Stimulated activated CD8-positive, alpha-beta memory T cell treated with anti-CD3 and anti-CD28 coated beads, Interleukin-4, amount 100 ng/mL, for 1 hour (primary cell): ENCODE measurements at places on chromosomes 7 and 10.

DNA sequence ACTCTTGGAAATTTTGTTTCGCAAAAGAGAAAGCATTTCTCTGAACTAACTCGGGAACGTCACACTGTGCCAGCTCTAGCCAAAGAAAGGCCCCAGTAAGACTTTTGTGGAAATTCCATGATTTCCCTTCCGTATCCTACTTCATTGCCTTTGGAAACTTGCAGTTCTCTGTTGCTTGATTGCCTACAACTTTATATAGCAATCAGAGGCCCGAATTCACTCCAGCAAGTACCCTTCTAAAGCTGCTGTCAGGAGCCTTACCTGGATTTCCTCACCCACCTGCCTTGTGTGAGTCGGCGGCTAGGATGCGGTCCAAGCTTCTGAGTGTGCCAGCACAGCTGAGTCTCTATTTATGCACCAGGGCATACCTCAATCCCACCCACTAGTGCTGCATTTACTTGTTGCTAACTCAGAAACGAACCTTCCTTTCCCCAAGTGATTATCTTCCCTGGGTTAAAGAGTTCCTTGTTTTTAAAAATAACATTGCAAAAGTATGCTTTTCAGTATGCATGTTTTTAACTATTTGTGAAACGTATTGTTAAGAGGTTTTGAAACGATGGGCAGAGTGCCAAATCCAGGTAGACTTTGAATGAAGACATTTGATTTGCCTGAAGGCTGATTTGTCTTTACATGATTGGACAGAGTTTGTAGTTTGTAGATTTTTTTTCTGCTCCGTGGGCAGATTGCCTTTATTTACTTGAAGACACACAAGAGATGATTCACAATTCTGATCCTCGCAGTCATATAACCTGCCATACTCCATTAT lies at the start of gene AGR2:
Gene AGR2, minus strand, starts transcription at position 326 of the 766 bp plus-strand sequence. CDS start 3,203 bp downstream, outside the sequence.
- no peak for DNase-seq

- DNase-seq: no peak
Observed at GRCh38 chr7:39407723-39408122, 158.5 kb upstream of the YAE1 start.

DNA sequence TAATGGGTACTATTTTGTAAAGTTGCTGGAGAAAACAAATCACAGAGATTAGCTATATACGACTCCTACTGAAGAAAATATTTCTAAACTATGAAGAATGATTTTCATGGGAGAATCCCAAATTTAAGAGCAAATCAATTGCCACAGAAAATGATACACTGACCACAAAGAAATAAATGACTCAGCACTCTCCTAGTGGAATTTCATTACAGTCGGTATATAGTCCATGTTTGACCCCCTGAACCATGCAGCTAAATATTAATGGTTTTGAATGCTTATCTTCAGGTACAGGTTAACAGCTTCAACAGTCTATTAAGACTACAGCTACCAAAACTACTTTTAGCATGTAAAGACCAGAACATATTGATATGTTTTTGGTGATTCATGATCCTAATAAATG lies 65.0 kb downstream of the IDE start:
- DNase-seq: no peak

- no peak for DNase-seq
Observed at GRCh38 chr7:20797462-20798080, 10.9 kb upstream of the SP8 start.

DNA sequence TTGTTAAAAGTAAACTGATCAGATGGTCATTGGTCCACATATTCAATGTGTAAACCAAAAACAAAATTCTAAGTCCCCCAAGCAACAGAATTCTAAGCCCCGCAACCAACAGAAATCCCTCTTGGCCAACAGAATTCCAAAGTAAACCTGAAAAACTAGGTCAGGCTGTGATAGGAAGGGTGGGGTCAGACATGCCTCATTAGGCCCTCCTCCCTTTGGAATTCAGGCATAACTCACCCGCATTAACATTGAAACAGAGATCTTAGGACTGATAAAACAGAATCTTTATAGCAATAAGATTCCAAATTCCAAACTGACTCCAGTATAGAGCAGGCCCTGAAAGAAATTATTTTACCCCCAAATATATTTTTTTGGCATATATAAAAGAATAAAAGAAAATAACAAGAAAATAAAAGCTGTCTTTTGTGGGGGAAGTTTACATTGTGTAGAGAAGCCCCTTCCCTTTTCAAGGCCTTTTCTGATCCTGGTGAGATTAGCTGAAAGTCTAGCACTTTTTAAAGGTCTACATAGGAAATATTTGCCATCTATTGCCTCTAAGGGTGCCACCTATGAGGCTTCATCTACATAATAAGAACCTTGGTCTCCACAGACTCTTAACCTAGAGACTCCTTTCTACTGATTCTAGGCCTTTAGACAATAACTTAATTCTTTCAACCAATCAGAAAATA lies 30.5 kb downstream of the GNAT3 start:
- no peak for DNase-seq

DNA sequence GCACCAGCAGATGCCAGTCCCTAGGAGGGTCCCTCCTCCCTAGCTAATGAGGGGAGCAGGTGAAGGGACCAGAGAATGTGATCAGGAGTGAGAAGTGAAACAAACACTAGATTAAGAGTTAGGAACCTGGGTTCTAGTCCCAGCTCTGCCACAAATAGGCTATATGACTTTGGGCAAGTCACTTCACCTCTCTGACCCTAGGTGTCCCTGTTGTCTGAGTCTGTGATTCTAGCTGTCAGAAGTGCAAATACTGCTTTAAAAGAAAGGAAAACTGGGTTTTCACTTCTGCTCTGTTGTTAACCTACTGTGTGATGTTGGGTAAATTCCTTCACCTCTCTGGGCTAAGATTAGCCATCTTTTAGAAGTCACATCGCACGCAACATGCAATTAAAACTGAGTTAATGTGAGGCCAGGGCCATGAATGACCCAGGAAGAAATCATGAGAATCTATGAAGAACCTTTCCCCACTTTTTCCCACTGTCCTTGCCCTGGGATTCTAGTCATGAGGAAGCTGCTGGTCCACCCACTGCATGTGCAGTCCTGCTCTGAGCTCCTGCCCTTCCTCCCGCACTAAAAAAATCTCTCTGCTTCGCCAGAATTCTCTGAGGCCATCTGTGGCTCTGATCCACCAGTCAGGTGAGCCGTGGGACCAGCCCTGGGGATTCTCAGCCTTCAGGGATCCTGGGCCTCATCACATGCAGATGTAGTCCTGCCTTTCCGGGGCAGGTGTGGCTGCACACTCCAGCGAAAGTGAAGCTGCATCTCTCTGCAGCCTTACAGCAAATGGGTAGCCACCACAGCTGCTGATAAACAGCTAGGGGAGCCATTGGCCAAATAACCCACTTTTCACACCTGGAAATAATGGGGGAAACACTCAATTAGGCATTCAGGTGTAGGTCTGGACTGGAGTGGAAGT lies 181.7 kb downstream of the PLXNA4 start:
- no peak for DNase-seq

DNA sequence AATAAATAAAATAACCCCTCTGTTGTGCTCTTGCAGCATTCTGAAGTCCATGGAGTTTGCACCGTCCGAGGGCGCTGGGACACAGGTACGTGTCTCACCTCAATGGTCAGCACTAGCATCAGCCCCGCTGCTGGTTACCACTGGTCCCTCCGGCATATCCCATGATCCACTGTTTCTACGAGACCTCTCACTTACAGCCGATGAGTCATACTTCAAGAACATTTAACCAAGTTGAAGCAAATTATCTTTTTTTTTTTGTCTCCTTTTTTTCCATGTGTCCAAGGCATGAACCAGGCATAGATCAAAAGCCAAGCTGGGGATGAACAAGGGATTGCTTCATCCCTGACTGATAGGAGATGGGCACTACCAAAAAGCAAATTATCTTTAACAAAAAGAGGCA lies 92.9 kb upstream of the SH2B2 start:
- DNase-seq: no peak

DNA sequence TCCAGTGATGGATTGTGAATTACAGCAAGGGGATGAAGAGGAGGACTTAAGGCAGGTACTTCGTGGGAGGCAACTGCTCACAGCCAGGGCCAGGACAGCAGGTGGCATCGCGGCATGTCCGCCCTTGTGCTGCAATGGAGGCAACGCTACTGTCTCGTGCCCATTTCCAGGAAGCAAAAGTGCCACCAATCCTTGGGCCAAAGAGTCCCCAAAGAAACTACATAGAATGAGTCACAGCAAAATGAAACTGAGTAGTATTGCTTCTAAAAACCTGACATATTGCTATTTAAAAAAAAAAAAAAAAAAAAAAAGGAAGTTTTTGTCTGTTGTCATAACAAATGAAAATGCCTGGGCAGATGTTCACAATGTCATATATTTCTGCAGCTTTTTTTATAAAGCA lies 46.6 kb downstream of the RSU1 start:
- no peak for DNase-seq

DNA sequence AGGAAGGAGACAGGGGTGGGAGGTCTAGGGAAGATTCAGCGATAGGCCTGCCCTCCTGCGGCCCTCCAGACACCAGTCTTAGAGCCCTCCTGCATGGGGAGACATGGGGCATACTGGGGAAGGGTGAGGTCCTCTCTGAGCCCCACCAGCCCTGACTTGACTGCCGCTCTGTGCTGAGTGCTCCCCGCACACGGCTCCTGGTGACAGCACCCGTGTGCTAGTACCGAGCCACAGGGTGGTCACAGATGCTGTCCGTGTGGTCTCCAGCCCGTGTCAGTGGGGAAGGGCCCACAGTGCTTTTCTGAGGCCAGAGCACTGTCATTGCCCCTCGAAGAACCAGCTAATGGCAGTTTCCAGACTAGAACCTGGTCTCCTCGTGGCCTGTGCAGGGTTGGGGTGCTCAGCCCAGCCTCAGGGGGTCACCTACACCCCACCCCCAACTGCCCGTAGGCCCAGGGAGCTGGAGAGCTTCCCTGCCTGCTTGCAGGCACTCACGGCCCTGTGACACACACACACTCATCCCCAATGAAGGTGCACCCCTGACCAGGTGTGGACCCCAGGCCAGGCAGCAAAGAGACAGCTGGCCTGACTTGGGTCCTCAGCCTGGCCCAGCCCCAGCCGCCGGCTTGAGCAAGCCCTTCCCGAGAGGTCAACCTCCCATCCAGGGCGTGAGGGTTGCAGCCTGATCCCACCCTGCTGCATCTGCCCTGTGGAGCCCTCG lies 86.0 kb upstream of the RET start:
- no peak for DNase-seq

DNA sequence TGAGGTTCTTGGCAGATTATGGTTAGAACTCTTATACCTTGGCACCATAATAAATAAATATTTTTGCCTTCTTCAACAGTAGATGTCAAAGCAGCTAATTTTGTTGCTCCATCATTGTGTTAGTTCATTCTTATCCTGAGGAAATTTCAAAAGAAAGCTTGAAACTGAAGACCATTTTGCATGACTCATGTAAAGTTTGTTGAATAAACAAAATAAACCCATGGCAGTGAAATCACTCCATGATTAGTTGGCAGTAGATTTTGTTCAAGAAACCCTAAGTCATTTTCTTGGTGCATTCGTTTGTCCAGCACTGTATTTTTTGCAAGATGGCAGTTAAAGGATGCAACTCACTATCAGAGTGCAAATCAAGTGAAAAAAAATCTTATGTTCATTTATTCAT lies 91.6 kb downstream of the HECW1 start:
- no peak for DNase-seq

DNA sequence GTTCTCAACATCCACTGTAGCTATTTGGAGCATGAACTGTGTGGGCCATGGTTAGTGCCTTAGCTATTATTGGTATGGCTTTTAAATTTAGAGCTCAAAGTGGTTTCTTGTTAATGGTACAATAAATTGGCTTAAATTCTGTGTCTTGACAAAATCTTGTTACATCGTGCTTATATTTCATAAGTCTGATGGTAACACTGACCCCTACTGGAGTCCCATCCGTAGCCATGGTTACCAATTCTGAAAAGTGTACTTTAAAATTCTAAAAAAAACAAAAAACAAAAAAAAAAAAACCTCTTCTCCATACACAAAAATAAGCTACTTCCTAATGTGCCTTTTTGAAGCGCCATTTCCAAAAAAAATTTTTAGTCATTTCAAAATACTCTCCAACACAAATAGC lies 6.4 kb upstream of the RPP30 start:
- DNase-seq: no peak

GRCh38 chr10:127579640-127580039 lies 30.5 kb downstream of the NPS start:
- DNase-seq: no peak

- no peak for DNase-seq
Observed at GRCh38 chr7:96400001-96400400, 78.1 kb upstream of the SLC25A13 start.

- DNase-seq: no peak
Observed at GRCh38 chr7:47751043-47751442, 169.1 kb upstream of the TNS3 start.

- DNase-seq: no peak
Observed at GRCh38 chr7:118298771-118299170, 74.3 kb downstream of the ANKRD7 start.

GRCh38 chr7:115005251-115005650 lies 83.4 kb downstream of the MDFIC start:
- no peak for DNase-seq

DNA sequence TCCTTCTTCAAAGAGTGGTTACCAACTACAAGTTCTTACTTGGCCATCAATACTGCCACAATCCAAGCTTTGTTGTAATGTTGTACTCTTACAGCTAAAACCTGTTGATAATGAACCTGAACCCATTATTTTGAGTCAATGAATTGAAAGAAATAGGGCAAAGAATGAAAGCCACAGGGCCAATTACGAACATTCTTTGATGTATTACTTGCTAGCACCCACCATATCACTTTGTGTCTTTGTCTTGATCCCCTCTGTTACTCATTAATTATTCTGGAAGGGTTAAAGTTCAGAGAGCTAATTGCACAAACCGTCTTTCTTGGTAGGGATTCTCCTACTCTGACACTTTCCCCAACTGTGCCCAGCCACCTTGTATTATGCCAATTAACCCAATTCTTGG lies 53.2 kb upstream of the TFEC start:
- no peak for DNase-seq

DNA sequence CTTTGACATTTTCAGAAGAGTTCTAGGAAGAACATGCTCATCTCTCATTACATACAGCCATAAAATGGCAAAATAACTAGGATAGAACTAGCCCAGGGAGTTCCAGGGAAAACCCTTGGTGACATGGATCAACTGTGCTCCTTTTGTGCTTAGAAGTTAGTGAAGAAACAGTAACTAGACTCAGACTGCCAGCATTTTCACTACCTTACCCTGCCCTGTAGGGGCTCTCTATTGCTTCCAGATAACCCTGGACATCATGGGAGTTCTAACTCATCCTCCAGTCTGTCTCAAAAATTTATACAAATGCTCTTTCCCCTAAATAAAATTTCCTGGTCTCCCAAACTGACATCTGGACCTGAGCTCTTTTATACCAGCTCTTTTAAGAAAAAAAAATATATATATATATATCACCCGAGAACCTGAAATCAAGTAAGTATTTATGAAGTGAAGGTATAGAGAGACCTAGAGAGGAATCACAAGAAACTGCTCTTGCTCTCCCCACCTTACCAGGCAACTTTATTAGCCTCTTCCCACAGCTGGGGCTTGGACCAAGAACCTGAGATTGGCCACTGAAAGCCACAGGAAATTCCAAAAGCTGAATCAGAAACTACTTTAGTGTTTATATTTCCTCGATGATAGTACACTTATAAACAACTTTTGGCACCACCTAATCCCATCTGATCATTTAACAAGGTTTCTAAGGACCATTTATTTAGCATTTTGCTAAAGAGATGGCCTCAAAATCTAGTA lies 101.4 kb downstream of the RELN start:
- DNase-seq: no peak

- no peak for DNase-seq
Observed at GRCh38 chr10:29517352-29517923, 117.3 kb downstream of the SVIL start.
